ENCODE measurements at places on chromosomes 5 and 9.
A peak's percentile ranks its signal among the peaks of the same experiment; 100 is the strongest.

- no peak overlapping the region for H3K4me3 ChIP-seq
- H3K36me3 ChIP-seq, result no peaks in the 10 kb centered on the region
- DNase-seq, result no peak
These were observed 78.2 kb upstream of the HTR1A start for GRCh38 chr5:64040490-64040889.

DNA sequence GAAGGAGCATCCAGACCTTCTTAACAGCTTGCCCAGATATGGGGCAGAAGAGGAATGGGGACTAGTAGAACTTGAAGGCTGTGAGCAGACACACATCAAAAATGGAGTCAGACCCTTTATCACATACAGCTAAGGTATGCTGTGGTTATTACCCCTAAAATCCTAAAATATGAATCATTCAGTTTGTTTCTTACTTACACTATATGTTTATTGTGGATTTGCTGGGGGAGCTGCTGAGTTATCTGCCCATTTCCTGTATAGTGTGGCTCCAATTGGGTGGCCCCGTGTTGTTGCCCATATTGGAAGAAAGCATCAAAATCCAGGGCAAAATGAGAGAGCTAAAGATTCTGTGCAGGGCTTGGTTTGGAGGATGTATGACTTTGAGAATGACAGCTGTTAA is 56.9 kb downstream of the AP3S1 start:
- no peaks in the 10 kb centered on the region for H3K36me3 ChIP-seq
- no peak overlapping the region for H3K27ac ChIP-seq
- H3K27me3 ChIP-seq, result no peaks in the 10 kb centered on the region
- no peak for DNase-seq

- H3K4me1 ChIP-seq, result peaks cover 35% of the 10 kb centered on the region
- no peaks in the 10 kb centered on the region for H3K27me3 ChIP-seq
- no peak overlapping the region for H3K4me3 ChIP-seq
- H3K27ac ChIP-seq, result peak overlapping the region; percentile 81
These were observed 12.7 kb downstream of the SYK start for GRCh38 chr9:90814355-90814754.

- H3K27me3 ChIP-seq, result no peaks in the 10 kb centered on the region
- DNase-seq, result no peak
- H3K4me1 ChIP-seq, result peaks cover 25% of the 10 kb centered on the region
- H3K36me3 ChIP-seq, result peaks cover 2% of the 10 kb centered on the region
These were observed 9.6 kb downstream of the KIF2A start for GRCh38 chr5:62315376-62316175.

GRCh38 chr5:141313711-141314110 is 6.9 kb downstream of the TAF7 start:
- H3K4me3 ChIP-seq, result no peak overlapping the region
- no peak for DNase-seq
- H3K36me3 ChIP-seq, result no peaks in the 10 kb centered on the region
- H3K27me3 ChIP-seq, result no peaks in the 10 kb centered on the region

DNA sequence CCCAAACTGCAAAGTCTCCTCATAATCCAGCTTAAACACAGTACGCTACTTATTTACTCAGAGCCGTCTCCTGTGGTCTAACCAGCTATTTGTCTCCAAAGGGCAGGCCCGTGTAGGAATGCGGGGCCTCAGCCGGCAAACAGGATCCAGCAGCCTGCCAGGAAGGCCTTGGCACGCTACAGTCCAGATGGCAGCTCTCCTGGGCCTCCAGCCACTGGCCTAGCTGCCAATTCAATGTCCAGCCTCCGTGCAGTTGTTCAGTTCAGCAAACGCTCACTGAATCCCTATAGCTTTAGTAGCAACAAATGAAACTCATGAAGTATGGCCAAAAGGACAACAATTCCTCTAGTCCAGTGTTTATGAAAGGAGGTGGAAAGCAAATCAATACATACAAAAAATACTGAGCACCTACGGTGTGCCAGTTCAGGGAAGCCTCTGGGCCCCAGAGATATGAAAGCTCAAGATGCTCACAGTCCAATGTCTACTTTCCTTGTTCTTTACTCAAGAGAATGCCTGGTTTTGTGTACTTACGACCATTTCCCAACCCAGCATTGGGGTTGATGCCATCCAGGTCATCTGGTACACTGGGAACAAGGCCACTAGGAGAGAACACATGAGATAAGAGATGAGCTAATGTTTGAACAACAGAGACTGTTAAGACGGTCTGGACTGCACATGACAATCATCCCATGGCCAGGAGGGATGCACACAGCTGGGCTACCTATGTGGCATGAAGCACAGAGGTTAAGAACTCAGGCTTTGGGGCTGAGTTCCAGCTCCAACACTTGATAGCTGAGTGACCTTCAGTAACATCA is 8.3 kb downstream of the CDK5RAP2 start:
- no peaks in the 10 kb centered on the region for H3K4me1 ChIP-seq
- no peak overlapping the region for H3K4me3 ChIP-seq
- no peak for DNase-seq
- H3K27me3 ChIP-seq, result no peaks in the 10 kb centered on the region

GRCh38 chr9:7760014-7760415 is 39.6 kb downstream of the DMAC1 start:
- H3K27me3 ChIP-seq, result no peaks in the 10 kb centered on the region
- no peaks in the 10 kb centered on the region for H3K36me3 ChIP-seq
- no peak overlapping the region for H3K27ac ChIP-seq
- DNase-seq, result no peak
- H3K4me1 ChIP-seq, result no peaks in the 10 kb centered on the region
- no peak overlapping the region for H3K4me3 ChIP-seq

GRCh38 chr5:55601204-55601618 is 66.4 kb upstream of the PLPP1 start:
- no peak for DNase-seq
- H3K4me1 ChIP-seq, result peaks cover 8% of the 10 kb centered on the region
- H3K27me3 ChIP-seq, result no peaks in the 10 kb centered on the region
- no peak overlapping the region for H3K27ac ChIP-seq
- no peaks in the 10 kb centered on the region for H3K36me3 ChIP-seq

DNA sequence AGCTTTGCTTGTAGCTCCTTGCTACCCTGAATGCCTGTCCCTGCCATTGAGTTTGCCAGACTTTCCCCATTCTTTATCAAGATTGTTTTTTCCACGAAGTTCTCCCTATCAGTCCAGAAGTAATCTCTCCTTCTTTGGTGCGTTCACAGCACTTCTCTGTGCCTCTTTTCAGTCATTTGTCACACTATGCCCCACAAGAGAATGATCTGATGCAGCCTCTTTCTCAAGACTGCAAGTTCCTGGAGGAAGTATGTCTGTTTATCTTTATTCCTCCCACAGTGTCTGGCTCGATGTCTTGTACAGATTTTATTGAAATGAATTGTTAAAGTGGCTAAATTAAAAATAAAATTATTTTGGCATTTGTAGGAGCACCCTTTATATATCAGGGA is 99.3 kb downstream of the CCDC192 start:
- no peaks in the 10 kb centered on the region for H3K36me3 ChIP-seq
- no peaks in the 10 kb centered on the region for H3K27me3 ChIP-seq
- H3K27ac ChIP-seq, result no peak overlapping the region
- DNase-seq, result no peak
- no peak overlapping the region for H3K4me3 ChIP-seq
- no peaks in the 10 kb centered on the region for H3K4me1 ChIP-seq

DNA sequence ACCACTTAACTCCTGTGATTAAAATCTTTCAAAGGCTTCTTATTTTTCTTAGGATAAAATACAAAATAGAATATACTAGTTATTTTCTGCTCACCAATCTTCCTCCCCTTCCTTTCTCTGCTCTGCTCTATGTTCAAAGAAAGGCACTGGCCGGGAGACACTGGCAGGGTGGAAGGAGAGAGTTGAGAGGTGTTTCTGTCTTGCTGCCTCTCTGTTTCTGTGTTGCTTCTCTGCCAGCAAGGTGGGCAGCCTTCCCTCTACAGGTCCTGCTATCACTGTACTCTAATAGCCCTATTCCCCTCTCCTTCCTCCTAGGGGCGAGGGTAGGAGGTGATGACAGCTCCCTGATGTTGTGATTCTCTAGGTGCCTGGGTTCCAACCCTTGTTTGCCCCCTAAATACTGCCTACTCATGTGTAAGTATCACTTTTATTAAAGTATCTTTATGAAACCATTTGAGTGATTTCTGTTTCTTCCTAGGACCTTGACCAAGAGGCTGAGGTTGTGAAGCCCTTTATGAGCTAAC is 515.1 kb downstream of the TLE4 start:
- no peaks in the 10 kb centered on the region for H3K36me3 ChIP-seq
- H3K27ac ChIP-seq, result no peak overlapping the region
- H3K27me3 ChIP-seq, result no peaks in the 10 kb centered on the region

All from natural killer cell (primary cell).